ENCODE measurements at places on chromosomes 16 and 17.

DNA sequence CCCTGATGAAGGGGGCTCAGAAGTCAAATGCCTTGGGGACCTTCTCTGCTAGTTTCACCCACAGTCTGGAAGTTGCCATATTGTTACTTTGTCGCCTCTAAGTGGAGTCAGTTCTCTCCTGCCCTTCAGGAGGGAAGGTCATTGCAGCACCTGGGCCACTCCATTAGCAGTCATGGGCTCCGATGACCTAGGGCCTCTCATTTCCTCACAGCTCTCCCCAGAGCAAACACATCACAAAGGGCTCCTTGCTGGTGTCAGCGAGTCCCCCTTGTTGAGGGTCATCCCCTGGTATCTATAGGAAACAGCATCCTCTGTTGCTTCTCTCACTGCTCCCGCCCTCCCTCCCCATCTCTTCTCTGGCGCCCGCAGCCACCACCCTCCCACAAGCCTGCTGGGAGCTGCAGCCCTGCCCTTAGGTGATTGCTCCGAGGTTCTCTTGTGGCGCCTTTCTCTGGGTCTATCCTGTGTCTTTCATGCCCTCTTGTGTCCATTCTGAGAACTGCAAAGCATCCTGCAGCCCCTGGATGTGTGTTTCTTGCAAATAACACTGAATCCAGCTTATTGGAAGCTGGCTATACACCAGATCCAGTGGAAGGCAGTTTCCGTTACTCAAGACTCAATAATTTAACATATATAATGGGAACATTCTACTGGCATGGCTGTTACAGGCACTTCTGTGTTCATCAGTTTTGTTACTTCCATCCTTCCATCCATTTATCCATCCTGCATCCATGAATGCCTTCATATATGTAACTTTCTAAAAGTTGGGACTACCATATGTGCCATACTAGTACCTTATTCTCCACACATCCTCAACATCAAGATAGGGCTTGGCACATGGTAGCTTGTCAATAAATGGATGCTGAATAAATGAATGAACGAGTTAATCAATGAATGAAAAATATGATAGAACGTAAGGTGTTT, 21.2 kb downstream of the PDILT start:
- peak; percentile 45 for DNase-seq

GRCh38 chr17:78965491-78965924, 14.2 kb downstream of the LGALS3BP start:
- DNase-seq, result no peak

- no peak for DNase-seq
Observed at GRCh38 chr17:27366437-27366836, 72.5 kb downstream of the WSB1 start.

- no peak for DNase-seq
Observed at GRCh38 chr16:64749346-64749745, 372.5 kb downstream of the CDH11 start.

- DNase-seq, result no peak
Observed at GRCh38 chr17:57556320-57556719, 188.8 kb downstream of the CCDC182 start.

DNA sequence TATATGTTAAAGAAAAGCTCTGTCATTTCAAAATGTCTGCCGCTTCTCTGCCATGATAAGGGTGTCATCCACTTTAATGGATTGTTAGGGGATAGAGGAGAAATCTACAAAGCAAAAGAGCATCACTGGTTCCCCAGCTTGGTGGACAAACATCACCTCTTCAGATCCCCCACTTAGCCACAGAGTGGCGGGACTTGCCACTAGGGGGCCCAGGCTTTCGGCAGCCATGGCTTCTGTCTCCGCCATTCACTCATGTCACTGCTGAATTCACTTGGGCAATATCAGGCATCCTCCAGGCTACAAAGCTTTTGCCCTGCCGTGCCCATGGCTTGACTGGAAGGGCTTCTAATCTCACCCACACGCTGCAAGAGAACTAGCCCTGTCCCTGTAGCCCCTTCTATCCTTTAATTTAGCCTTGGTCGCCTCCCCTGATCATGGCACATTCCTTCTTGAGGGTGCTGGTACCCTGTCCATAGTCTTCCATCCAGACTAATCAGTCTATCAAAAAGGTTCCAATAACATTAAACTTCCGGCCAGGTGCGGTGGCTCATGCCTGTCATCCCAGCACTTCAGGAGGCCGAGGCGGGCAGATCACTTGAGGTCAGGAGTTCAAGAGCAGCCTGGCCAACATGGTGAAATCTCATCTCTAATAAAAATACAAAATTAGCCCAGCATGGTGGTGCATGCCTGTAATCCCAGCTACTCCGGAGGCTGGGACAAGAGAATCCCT, 34.7 kb downstream of the SBK1 start:
- no peak for DNase-seq

Measured in muscle of arm (tissue), 14 donors.